ENCODE measurements at places on chromosomes 1 and 21.

GRCh38 chr1:211376807-211377470 lies 50.3 kb downstream of the TRAF5 start:
- no peak for DNase-seq

DNA sequence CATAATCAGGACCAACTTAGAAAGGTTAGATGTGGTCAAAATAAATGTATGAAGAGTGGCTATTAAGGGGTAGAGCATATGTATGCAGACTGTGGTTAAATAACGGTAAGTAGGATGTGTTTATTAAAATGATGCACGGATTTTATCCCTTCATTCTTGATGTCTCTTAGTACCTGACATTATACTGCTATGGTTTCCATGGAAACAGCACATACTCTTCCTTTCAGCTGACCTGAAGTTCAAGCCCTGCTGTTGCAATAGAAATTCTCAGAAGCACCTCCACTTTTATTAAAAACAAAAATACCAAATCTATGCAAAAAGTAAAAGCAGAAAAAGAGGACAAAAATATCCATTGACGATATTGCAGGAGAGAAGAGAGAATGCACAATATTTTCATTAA lies 381.4 kb downstream of the RWDD3 start:
- no peak for DNase-seq

- no peak for DNase-seq
These were observed 99.4 kb upstream of the ARHGEF16 start for GRCh38 chr1:3355089-3355488.

- DNase-seq: no peak
These were observed at the start of gene APOBEC4 for GRCh38 chr1:183652547-183653461. Gene APOBEC4, minus strand, starts transcription at chr1:183653316. Its CDS starts 4,535 bp downstream, at chr1:183648781.

GRCh38 chr1:47208374-47208850 lies 18.6 kb upstream of the PDZK1IP1 start:
- no peak for DNase-seq

All from activated CD4-positive, alpha-beta T cell treated with anti-CD3 and anti-CD28 coated beads, Interleukin-10, Interleukin-2, amounts not matched to agents 100 ng/mL and 50 ng/mL, durations not matched to agents 16 hours and 8 hours (primary cell).